HT1080 (cell line): ENCODE measurements at places on chromosomes 11 and 22. TPM values are rescaled to one million over a fixed set of nuclear protein-coding genes. Genes with fewer than 3 reads are reported as not detected.

DNA sequence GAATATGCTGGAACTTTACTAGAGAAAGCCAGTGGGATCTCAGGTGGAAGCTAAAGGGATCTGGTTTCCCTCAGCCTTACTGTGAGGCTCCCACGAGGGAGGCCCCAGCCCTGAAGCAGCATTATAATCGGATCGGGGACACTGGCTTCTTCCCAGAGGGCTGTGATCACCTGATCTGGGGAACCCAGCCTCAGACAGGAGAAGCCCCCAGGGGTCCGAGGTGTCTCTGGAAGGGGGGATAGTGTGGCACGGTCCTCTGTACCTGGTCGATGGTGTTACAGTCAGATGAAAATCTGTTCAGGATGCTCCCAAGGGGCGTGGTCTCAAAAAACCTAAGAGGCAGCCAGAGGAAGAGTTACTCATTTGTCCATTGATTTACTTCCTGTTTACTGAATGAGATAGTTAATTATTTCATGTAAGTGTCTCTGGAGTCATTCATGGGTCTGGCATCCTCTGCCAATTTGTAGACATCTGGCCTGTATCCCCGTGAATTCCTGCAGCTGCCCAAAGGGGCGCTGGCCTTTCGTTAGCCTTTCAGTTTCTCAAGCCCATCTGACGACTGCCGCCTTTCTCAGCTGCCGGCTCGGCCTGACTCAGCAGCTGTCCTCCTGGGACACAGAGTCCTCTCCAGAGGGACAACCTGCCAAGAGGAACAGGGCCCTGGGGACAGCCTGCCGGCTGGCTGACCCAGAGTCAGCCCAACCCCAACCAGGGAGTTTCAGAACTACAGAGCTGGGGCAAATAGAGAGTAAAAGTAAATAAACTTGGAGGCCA is 17.0 kb upstream of the KCNJ11 start:
- peak; percentile 42 for DNase-seq

GRCh38 chr22:28017859-28018258 is 98.8 kb upstream of the PITPNB start:
- no peak for DNase-seq

GRCh38 chr11:94134651-94135512 is 6.2 kb downstream of the PANX1 start:
- DNase-seq = peak; percentile 88

DNA sequence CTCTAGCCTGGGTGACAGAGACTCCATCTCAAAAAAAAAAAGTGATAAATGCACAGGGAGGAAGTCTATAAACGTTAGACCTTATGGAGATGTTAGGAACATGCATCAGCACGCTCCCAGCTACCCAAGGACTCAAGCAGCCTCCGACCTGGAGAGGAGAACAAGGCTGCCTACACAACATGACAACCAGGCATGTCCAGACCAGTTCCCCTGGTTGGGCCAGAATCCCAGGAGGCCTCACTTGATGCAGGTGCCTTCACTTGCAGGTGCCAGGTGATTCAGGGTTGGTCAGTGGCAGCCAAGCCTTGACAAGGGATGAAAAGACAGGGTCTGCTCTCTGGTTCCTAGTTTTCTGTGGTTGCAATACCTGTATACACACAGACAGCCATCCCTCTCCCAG is 5.9 kb downstream of the RANGAP1 start:
- no peak for DNase-seq

The PTPRCAP gene
- 0.60 TPM in 1 of 2 replicates, not detected in the other for total RNA-seq

The WNT7B gene
- 15.0 and 18.9 TPM in 2 replicates for total RNA-seq
